PC-9 (cell line): ENCODE measurements at places on chromosomes 12 and 14. TPM values are rescaled to one million over a fixed set of nuclear protein-coding genes. Genes with fewer than 3 reads are reported as not detected.

PSME1 gene
- 172 and 174 TPM in 2 replicates for total RNA-seq

- no peak for DNase-seq
Observed at GRCh38 chr12:82522762-82523161, 163.9 kb upstream of the TMTC2 start.

DNA sequence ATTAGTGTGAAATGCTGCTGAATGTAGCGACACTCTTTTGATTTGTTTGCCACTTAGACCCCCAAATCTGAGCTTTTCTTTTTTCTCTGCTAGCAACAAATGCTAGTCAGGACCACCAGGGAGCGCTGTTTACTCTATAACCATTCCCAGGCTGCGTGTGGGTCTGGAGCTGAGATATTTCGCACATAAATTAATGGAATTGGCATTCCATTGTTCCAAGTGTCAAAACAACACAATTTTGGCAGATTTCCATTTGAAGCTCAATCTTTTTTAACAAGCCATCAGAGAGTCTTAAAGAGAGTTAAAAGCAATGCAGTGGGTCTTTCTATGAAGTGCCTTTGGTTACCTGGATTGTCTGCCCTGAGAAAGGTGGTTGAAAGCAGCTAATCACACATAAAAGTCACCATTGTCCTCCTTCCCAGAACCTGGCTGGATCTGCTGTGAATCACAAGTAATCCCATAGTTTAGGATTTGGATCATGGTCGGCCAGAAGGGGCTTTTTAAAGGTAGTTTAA, 7.4 kb upstream of the TMEM132C start:
- no peak for DNase-seq

PLA2G1B gene
- total RNA-seq: not detected in 2 replicates

GRCh38 chr12:186006-186625, 27.8 kb downstream of the SLC6A12 start:
- DNase-seq: no peak

DNA sequence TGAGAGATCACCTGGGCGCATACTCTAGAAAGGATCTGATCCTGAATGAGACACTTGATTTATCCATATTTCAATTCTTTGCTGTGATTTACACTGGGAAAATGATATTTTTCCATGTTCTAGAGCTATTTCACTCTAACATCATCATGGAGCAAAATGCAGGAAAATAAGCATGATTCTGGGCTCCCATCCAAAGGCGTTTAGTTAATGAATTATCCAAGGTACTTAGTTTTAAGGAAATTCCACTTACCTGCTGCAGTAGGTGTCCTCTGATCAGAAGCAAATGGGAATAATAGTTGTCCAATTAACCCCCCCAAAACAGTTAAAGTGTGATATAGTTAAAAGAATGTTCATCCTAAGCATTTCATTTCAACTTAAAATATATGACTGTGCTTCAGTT, 204.5 kb upstream of the PRKD1 start:
- no peak for DNase-seq

DNA sequence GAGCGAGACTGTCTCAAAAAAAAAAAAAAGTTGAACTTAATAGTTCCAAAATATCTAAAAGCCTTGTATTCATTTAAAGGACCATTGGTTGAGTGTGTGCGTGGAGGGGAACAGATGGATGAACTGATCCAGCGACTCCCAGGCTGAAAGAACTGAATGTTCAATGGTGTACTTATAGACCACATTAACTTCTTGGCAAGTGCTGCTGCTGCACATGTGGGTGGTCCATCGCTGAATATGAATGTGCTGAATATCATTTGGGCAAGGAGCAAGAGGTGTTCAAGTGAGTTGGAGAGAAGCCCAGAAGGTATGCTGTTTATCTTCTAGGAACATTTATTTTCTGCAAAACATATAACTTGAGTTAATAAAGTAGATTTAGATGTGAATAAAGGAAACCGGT, 289.0 kb upstream of the RPL10L start:
- no peak for DNase-seq

SELPLG gene
- total RNA-seq: 0.35 and 0.96 TPM in 2 replicates

- no peak for DNase-seq
Observed at GRCh38 chr12:108801736-108802100, 55.7 kb downstream of the SSH1 start.

- DNase-seq: no peak
Observed at GRCh38 chr12:4160314-4161040, 113.1 kb upstream of the CCND2 start.

KRT85 gene
- total RNA-seq: not detected in 2 replicates

THAP2 gene
- total RNA-seq: 4.0 and 7.0 TPM in 2 replicates

GRCh38 chr14:103519043-103519836, 3.4 kb downstream of the CKB start:
- DNase-seq: no peak

- DNase-seq: no peak
Observed at GRCh38 chr14:54226103-54226502, 170.7 kb upstream of the CDKN3 start.

SP1 gene
- total RNA-seq: 72.9 and 118 TPM in 2 replicates

DNA sequence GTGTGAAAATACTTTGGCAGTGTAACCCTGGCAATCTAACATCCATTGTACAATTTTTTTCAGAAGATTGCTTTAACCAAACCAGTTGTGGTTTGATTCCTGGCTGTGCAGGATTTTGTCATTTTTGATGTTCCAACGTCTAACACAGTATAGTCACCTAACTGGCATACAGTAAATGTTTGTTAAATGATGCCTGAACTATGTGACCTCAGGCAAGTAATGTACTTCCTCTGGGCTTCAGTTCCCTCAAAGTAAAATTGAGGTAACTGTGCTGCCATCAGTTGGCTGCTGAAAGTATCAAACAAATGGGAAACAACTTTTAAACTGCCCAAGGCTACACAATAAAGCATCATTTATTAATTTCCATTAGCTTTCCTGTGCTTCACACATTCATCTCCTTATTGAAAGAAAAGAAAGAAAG, 4.3 kb downstream of the TM7SF3 start:
- DNase-seq: peak; percentile 41

DNA sequence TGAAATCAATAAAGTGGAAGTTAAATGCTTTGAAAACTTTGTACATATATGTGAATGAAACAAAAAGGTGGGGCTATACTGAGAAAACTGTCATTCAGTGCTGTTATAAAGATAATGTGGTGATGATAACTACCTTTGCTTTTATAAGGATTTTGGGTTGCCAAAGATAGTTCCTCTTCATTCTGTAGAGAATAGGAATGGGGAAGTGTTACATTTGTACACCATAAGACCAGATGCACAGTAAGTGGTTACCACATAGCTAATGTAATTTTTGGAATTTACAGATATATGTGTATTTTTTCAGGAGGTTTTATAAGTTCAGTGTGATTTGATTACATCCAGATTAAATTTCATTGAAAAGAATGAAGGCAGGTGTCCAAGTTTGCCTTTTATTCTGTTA, 18.1 kb downstream of the RAB21 start:
- DNase-seq: no peak

DNA sequence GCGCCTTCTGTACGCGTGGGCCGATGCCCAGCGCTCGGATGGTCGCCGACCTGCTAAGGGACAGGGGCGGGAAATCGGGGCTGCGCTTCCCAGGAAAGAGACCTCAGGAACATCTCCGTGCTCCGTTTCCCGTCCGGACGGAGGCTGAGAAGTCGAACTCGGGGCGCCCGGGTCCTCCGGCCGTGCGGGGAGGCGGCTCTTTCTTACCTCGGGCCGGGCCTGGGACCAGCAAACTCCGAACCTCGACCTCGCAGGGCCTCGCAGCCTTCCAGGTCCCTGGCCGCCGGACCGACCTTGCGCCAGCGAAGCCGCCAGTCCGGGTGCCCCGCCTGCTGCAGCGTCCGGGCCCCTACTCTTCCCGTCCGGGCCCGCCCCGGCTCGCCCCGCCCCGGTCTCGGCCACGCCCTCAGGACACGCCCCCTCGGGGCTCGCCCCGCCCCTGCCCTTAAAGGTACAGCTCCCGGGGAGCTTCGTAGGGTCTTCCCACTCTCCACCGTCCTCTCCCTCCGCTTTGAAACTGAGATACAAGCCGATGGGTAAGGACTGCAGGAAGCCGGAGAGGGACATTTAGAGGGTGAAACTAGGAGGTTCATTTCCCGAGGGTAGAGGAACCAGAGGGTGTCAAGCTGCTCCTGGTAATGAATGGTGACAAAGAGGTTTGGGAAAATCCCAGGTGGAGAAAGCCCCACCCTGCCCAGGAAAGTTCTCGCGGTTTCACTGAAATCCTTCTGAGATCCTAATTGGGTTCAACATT, at the start of gene SLC8B1:
Gene SLC8B1 (minus strand): TSS at position 324 of the 754 bp plus-strand sequence. CDS start 2,231 bp downstream, outside the sequence.
- DNase-seq: peak; percentile 85

DNA sequence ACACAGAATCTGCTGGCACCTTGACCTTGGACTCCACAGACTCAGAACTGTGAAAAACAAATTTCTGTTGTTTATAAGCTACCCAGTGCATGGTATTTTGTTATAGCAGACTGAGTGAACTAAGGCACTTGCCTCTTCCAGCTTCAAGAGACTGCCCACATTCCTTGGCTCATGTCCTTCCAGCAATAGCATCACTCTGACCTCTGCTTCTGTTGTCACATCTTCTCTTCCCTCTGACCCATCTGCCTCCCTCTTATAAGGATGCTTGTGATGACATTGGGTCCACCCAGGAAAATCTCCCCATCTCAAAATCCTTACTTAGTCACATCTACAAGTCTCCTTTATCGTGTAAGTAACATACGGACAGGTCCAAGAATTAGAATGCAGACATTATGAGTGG, 200.4 kb downstream of the PIK3C2G start:
- no peak for DNase-seq

KRT72 gene
- total RNA-seq: not detected in 2 replicates

FGF23 gene
- not detected in 2 replicates for total RNA-seq

DNA sequence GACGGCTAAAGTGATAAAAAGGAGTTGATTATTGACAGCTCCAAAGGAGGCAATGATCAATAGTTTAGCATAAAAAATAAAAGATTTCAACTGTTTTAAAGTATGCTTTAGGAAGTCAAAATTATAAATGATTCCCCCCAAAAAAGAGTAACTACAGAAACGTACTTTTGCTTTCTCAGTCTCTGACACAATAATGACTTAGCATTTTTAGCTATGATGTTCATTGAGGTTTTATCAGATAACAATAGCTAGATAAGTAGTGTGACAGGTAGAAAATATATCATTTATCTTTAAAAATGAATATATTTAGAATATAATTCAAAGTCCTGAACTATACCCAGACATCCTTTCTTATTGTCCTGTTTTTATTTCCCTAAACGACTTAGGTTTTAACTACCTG, 352.9 kb downstream of the SOX5 start:
- no peak for DNase-seq

ENDOU gene
- total RNA-seq: 0.25 and 0.39 TPM in 2 replicates

CCDC196 gene
- total RNA-seq: not detected in 2 replicates

DNA sequence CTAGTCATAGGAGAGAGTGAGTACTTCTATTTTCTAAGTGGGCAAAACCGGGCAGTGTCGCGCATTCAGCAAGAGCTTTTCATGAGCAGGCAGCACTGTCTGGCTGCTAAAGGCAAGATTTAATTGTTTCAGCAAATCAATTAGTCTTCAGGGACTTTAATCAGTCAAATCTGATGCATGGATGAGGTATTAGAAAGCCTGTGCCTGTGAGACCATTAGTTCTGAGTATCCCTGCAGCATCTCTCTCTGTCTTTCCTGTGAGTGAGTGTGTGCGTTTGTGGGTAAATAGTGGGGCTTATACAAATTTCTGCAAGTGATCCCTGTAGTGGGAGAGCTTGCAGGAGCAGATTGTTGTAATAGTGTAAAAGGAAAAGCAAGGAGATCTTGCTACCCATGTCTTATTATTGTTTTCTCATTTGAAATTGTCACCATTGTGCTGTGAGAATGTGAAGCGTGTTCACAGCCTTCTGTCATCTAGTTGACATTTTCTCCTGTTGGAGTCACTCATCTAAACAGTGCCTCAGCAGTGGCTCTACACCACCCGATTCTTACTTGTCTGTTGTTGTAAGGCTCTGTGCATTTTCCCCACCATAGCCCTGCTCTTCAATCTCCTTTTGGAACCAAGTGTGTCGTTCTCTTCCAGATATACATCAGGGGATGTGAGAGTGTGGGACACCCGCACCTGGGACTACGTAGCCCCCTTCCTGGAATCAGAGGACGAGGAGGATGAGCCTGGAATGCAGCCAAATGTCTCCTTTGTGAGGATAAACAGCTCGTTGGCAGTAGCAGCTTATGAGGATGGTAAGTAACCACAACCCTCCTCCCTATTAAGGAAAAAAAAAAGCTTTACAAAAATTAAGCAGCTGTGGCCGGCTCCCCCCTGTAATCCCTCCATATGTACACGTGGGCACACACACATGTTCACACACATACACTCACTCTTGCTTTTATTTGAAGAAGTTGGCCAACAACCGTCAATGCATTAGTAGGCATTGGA, 53.6 kb downstream of the FBXW8 start:
- DNase-seq: no peak

DNA sequence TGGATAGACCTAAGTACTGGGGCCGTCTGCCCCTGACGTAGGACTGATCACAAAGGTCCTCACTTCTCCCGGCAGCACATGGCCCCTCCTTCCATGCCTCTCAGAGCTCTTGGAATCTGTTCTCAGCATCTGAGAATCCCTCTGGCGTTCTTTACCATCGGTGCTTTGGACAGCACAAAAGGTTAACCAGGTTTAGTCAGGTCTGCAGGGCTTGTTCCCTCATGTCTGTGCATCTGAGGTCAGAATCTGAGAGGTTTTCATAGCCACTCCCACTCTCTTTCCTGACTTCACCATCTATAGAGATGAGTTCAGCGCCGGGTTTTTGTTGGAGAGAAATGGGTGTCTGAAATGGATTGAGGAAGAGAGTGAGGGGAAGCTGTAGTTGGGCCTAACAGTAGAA, 130.0 kb upstream of the ARHGAP5 start:
- no peak for DNase-seq

KCNK13 gene
- not detected in 2 replicates for total RNA-seq

RNASE9 gene
- not detected in 2 replicates for total RNA-seq

GRCh38 chr14:103068351-103069073, 11.2 kb upstream of the CDC42BPB start:
- DNase-seq: no peak

- DNase-seq: no peak
Observed at GRCh38 chr12:78186670-78187069, 356.0 kb downstream of the NAV3 start.

GRCh38 chr14:34425095-34425851, 36.8 kb downstream of the SPTSSA start:
- DNase-seq: peak; percentile 67

DNA sequence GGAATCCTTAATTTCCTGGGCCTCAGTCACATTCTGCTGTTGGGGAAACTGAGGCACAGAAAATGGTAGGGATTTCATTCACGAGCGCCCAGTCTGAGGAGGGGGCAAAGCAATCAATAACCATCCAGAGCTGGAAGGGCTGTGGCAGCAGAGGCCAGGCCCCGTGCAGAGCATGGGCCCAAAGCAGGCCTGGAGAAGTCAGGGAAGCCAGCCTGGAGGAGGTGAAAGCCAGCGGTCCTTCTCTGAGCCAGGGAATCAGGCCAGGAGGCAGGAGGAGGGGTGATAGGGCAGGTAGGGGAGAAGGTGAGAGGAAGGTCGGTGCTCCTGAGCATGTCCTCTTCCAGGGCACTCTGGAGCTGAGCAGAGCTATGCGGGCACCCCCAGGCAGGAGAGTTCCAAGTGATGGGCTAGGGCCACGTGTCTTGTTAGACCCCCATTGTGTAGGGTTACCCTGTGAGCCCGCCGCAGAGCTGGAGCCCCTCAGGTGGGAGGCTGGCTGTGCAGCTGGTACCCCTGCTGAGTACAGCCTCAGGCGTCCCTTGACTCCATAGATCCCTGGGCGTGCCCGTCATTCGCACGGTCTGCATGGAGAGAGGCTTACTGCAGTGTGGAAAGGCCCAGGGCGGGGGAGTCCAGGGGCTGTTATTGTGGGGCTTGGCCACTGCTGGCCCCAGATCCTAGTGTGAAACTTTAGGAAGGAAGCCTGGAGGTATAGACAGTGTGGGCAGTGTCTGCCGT, 4.8 kb downstream of the TNFAIP2 start:
- peak; percentile 94 for DNase-seq

GRCh38 chr12:90090929-90091651, 382.5 kb upstream of the ATP2B1 start:
- peak; percentile 78 for DNase-seq
